NCI-H2081 (cell line): ENCODE measurements at places on chromosomes 6 and 20.
A peak's percentile ranks its signal among the peaks of the same experiment; 100 is the strongest.

- no peak for DNase-seq
These were observed 143.9 kb downstream of the PXDC1 start for GRCh38 chr6:3607599-3607998.

DNA sequence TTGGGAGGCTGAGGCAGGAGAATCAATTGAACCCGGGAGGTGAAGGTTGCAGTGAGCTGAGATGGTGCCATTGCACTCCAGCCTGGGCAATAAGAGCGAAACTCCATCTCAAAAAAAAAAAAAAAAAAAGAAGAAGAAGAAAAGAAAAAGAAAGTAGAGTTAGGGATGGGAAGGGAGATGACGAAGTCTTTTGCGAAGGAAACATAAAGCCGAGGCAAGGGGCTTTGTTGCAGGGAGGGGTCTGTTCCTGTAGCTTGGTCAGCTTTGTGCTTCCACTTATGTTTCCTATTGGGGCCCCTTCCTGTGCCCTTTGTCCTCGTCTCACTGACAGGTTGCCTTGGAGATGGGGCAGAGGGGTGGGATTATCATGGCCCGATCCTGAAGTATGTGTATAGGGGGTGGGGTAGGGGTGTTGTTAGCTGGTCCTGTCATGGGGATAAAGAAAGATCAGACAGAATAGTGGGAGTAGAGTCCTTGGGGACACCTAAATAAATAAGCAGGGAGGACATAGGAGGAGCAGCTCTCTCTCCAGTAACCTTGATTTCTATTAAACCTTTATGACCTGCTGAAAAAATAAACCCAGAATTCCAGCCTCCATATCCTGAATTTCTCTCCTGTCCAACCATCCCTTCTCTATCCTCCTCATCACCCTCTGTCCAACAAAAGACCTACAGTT is 1.1 kb upstream of the CLIC1 start:
- peak; percentile 42 for DNase-seq

GRCh38 chr6:148200293-148200692 is 142.3 kb upstream of the SASH1 start:
- DNase-seq, result no peak

DNA sequence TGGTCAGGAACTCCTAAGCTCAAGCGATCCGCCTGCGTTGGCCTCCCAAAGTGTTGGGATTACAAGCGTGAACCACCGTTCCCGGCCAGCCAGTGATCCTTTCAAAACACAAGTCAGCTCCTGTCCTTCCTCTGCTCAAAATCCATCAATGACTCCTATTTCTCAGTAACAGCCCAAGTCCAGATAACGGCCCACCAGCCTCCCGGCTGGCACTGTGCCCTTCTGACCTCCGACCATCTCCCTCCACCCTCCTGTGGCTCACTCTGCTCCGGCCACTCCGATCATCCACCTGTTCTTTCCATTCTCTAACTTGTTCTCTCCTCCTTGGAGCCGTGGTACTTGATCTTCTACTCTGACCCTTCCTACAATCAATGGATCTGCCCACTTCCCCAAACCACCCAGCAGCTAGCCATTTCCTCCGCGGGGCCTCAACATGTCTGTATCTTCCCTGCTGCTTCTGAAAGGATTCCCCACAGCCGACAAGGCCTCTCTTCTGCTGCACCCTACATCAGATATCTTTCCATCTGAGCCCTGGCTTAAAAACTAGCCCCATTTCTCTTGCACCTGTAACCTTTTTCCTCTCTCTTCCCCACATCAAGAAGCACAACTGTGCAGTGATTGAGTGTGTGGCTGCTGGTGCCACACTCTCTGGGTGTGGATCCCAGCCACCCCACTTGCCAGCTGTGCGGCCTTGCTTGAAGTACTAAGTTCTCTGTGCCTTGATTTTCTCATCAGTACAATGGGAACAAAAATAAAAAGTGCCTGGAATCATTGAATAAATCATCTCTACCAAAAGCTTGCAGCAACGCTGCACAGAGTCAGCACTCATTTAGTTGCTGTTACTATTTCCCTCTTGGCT is 6.1 kb upstream of the ZMYND8 start:
- no peak for DNase-seq

GRCh38 chr6:89371849-89372505 is 19.5 kb upstream of the UBE2J1 start:
- DNase-seq, result peak; percentile 58

DNA sequence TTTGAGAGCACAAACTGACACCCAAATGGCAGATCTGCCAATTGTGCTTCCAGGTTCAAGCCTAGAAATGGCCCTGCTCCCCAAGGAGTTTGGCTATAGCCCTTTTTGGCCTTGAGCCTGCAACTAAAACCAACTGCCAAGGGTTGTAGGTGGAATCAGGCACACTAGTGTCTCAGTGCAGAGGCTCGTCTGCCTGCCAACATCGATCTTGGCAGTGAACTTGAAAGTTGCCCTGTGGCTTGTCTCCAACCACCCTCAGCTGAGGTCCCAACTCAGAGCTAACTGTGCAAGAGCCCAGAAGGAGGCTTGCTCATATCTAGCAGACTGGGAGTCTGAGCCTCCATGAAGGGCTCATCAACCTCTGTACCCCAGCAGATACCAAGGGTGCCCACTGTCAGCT is 92.7 kb upstream of the GLP1R start:
- no peak for DNase-seq

DNA sequence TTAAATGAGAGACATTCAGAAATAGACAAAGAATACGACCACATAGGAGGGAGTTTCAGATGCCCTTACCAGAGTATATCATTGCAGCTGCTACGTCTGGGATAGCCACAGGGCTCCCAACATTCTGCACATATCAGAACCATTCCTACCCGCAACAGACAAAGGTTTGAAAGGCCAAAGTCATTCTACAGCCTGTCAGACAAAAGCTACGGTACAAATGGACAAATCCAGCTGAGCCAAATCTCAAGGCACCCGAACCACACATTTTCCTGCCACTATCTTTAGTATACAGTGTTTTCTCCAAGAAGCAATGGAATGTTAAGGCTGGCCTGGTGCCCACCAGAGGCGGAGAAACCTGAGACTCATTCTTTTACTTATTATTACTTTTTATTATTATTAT is 30.5 kb upstream of the LYRM2 start:
- DNase-seq, result no peak

DNA sequence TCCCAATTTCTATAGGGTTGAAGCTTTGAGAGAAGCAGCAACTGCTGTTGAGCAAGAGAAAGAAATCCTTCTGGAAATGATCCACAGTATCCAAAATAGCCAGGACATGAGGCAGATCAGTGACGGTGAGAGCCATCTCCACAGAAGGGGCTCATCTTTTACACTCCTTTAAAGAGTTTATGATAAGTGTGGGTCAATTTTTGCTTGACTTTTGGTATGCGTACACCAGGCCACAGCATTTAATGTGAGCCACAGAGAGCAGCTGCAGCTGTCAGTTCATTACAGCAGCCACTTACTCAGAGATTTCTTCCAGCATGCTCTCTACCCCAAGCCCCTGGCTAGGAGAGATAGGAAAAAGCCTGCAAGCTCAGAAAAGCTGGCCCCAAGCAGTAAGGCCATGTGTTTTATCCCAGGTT is 9.9 kb downstream of the BAG2 start:
- no peak for DNase-seq

DNA sequence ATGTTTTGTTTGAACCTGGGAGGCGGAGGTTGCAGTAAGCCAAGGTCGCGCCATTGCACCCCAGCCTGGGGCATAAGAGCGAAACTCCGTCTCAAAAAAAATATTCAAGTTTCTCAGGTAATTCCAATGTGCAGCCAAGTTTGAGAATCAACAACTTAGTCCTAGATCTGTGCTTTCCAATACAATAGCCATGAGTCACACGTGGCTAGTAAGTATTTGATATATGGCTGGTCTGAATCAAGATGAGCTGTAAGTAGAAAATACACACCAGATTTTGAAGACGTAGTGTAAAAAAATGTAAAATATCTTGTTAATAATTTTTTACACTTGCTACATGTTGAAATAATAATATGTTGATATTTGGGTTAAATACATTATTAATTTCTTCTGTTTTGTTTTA is 35.0 kb upstream of the BTBD3 start:
- DNase-seq, result no peak

DNA sequence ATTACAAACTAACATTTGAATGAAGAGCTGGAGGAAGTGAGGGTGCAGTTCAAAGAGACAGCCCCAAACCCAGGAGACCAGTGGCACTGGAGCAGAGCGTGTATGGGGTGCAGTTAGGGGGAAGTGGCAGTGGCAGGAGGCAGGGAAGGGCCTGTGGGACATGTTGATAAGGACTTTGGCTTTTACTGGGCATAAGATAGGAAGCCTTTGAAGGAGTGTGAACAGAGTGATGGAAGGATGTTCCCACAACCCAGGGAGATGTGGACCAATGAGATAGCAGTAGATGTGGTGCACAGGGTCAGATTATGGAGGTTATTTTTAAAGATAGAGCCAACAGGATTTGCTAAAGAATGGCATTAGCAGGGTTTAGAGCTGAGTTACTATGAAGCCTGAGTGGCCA is 56.4 kb downstream of the AIG1 start:
- no peak for DNase-seq

DNA sequence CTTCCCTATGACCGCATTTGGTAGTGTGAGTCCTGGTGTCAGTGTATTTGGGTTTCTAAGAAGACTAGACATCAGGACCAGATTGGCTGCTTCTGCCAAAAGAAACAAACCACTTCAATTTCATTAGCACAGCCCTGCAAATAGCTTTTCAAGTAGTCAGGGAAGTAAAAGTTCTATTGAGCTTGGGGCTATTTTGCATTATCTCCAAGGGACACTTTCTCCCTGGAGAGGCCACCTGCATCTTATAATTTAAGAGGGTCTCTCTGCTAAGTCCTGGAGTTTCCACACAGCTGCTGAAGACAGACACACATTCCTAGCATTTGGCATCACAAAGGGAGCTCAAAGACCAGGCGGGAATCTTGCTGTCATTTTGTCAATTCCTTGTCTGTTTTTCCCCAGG is 141.2 kb downstream of the BMP2 start:
- DNase-seq, result no peak
